ENCODE measurements at places on chromosomes 2 and 18. TPM values are rescaled to one million over a fixed set of nuclear protein-coding genes. Genes with fewer than 3 reads are reported as not detected.

HRH4 gene
- not detected for total RNA-seq

IGFBP5 gene
- 5.1 TPM for total RNA-seq

GPC1 gene
- 248 TPM for total RNA-seq

ATP8B1 gene
- total RNA-seq = 5.4 TPM

OTOS gene
- total RNA-seq = not detected

VWA3B gene
- not detected for total RNA-seq

ABCB11 gene
- total RNA-seq = 0.37 TPM

LYG2 gene
- total RNA-seq = not detected

TLX2 gene
- not detected for total RNA-seq

CCBE1 gene
- 11.7 TPM for total RNA-seq

RAPGEF4 gene
- total RNA-seq = 4.7 TPM

TRIM43 gene
- total RNA-seq = not detected

CHST9 gene
- not detected for total RNA-seq

MBD5 gene
- total RNA-seq = 25.8 TPM
